ENCODE measurements at places on chromosomes 7 and 10.

- DNase-seq: no peak
These were observed 232.6 kb downstream of the USP6NL start for GRCh38 chr10:11378835-11379234.

- DNase-seq: peak; percentile 64
These were observed 6.9 kb downstream of the ATP5MF start for GRCh38 chr7:99459087-99459486.

- no peak for DNase-seq
These were observed 472.2 kb upstream of the ZMIZ1 start for GRCh38 chr10:78596556-78596955.

GRCh38 chr10:122404576-122404975 lies 30.1 kb downstream of the PLEKHA1 start:
- DNase-seq: no peak

DNA sequence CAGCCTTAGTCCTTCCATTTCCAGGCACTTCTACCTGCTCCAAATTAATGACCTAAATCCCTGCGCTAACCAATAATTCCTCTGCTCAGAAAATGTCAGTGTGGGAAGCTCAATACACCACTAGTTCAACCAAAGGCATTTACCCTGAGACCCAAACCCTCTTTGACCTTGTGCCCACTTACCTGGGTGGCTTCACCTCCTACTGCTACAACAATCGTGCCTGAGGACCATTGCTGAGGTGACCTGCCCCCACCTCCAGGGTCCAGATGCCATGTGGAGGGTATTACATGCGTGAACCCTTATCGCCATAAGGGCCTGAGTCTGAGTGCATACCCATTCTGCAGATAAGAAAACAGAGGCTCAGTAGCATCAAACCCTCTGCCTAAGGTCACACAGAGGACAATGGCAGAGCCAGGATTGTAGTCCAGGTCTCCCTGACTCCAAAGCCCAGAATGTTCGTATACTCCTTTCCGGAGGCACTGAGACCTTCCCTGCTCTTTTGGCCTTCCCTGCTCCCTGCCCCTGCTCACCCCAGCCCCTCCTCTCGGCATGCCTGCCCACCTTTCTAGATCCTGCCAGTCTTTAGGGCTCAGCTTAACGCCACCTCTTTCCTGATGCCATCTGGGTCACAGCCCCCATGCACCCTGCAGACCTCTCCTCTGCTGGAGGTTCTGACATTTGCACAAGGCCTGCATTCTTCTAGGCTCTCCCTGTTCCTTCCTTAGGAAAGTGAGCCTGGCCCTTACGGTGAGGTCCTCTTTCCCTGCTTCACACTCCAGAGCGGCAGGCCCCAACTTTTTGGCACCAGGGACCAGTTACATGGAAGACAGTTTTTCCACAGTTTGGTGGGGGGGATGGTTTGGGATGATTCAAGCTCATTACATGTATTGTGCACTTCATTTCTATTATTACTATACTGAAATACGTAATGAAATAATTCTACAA lies 94.9 kb downstream of the CHST15 start:
- no peak for DNase-seq

DNA sequence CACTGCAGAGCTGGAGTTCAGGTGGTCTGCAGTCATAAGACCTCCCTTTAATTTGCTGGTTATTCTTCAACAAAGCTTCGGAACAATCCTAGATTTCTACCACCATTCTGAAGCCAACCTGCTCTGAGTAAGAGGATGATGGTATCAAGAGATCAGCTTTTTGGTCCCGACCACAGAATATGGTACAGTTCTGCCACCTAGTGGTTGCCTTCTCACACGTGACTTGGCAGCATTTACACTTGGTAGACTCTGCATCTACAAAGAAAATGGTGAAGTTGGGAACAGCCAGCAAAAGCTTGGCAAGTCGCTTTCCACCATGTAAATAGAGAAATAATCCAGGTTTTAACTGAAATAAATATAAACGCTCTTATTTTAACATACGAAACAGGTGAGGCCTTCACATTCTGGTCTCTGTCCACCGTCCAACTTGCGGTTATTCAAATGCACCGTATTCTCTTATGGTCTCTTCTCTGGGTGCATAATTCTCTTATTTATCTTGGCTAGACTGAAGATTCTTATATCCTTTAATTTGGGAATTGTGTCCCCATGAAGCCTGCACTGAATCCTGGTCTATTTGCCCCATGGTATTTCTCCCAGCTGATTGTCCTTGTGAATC lies 173.9 kb upstream of the GRM3 start:
- DNase-seq: peak; percentile 55

DNA sequence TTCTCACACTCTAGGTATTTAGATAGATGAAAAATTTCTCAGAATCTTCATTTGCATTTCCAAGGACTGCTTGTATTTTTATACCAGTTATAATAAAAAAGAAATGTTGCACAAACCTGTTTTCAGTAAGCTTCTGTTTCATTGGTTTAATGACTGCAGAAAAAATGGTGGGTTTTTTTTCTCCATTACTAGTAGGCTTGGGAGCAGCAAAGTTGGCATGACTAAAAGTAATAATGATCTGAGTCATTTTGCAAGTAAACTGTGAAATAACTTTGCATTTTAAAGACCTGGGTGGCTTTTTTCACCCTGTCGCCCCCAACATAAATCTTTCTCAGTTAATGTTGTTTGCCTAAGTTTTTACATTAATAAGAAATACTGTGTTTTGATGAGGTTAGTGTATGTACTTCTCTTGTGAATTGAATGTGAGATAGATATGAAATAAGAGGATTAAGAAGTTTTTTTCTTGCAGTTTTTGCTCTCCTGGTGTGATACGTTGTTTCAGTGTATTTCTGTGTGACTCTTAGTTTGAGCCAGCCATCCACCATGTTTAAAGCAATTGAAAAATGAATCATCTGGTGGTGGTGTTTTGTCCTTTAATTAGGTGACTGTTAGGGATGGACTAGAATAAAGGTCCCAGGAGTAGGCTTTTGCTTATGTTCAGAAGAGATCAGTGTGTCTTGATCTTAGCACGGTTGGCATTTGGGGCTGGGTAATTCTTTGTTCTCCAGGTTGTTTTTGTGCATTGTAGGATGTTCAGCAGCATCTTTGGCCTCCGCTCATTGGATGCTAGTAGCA lies 1.8 kb downstream of the GNAI1 start:
- no peak for DNase-seq

GRCh38 chr10:126013489-126014281 lies 117.3 kb downstream of the FANK1 start:
- peak; percentile 49 for DNase-seq

DNA sequence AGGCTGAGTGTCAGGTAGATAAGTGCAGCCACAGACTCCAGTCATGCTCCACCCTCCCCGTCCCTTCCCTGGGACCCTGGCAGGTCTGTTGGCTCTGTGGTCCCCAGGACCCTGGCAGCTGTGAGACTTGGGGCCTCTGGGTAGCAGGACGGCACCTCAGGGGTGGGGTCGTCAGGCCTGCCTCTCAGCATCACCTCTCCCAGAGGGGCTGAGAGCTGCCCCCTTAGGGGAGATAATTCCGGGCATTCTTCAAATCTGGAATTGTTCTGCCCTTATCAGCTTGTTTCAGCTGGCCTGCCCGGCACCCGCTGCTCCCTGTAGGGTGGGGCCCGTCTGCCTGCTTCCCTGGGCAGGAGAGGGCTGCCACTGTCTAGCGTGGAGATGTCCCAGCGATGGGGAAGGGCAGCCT lies 23.3 kb downstream of the PODXL start:
- DNase-seq: no peak

- DNase-seq: no peak
These were observed 9.3 kb upstream of the JCAD start for GRCh38 chr10:30068492-30069223.

DNA sequence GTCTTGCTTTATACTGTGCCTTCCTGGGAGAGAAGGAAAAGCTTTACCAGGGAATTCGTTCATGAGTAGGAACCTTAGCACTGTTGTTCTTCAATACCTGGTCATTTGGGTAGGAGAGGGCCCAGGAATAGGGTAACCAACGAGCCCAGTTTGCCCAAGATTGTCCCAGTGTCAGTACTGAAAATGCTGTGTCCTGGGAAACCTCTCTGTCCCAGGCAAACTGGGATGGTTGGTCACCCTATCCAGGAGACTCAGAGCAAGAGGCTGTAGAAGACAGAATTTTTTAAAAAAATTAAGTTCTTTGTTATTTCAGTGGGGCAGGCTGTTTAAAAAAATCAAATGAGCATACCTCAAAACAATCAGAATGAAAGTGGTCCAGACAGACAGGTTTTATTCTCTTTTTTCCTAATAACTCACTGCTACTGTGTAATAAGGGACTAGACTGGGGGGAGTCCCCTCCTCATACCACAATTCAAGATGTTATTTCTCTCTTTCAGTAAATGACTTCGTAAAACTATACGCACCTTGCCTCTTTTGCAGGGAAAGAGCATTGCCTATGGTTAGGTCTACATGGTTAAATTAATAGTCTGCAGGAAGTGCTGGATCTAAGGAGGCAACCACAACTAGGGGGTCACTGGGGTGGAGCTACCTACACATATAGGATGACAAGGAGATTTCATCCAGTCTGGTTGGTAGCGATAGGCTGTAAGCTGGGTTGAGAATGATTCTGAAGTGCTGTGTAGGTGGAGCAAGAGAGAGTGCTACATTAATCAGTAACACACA lies 41.1 kb upstream of the FAM133B start:
- peak; percentile 63 for DNase-seq

DNA sequence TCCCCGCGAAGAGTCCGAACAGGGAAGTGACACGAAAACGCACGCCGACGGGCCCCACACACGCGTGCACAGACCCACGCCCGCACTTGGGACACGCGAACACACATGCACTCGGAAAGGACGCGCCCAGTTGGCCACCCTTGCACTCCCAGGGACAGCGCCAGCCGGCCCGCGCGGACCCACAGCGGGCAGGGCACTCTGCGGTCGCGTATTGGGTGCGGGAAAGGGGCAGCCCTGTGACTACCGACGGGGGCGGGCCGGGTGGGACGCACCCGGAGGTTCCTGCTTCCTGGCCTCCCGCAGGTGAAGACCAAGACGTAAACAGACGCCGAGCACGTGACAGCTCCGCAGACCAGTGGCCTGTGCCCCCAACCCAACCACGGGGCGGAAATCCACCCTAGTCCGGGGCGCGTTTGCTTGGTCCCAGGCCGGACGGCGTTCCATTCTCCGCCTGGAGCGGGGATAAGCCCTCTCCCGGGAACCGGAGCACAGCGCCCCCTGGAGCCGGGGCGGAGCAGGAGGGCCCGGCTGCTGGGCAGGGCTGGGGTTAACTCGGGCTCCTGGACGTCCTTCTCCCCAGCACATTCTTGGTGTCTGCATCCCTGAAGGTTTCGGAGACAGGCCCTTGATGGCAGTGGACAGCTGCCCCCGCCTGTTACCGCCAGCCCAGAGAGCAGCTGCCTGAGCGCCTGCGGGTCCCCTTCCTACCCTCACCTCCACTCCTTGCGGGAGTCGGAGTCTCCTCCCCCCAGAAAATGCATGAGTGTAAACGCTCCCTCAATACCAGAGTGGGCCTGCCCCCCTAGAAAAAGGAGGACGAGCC lies 2.0 kb upstream of the LZTS2 start:
- peak; percentile 87 for DNase-seq

- DNase-seq: no peak
These were observed 191.1 kb upstream of the SLC26A5 start for GRCh38 chr7:103637094-103637493.

GRCh38 chr10:79116801-79117723 lies 48.3 kb downstream of the ZMIZ1 start:
- DNase-seq: no peak

DNA sequence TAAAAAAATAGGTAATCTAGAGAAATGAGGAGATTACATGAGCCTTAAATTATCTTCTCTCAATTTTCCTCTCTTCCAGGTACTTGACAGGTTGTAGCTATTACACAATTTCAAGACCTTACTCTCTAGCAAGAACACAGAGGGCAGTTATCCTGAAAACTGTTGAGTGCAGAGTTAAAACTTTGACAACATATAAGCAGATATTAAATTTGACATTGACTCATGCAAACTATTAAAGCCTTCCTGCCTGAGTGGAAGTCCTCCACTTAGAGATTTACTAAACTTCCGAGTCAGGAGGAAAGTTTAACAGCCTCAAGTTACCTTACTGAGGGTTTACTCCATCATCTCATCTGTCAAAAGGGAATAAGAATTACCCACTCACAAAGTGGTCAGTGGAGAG lies 73.5 kb upstream of the ARID5B start:
- no peak for DNase-seq

- no peak for DNase-seq
These were observed 2.3 kb downstream of the METTL27 start for GRCh38 chr7:73839743-73840714.

GRCh38 chr7:94561841-94562514 lies 52.4 kb downstream of the CASD1 start:
- DNase-seq: no peak

DNA sequence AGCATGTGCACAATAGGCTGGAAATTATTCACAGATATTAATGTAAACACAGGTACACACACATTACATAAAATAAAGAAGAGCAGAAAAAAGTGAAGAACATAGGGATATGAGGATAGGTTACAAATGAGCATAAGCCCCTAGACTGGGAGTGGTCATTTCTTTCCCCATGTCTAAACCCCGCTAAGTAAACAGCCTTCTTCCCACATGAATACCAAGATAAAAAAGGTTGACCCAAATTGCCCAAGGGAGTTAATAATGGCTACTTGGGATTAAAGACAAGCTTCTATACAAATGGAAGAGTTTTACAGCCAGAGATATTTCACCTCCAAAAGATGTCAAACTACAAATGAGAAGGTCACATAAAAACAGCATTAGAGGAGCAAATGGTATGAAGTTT lies 527.1 kb upstream of the CELF2 start:
- no peak for DNase-seq

DNA sequence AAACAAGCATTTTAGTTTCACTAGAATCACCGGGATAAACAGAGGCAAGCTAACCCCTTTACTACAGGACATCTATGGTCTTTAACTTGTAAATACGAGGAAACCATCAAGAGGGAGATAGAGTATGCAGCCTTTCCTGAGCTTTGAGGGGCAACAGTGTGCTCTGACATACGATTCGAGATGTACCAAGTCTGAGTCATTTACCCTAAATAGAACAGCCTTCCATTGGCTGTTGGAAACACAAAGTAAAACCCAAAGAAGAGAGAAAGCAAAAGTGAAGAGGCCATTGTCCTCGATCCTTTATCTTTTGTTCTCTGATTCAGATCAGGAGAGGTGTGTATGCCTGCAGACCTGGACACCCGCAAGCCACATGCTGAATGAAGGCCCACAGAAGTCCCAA lies 289.5 kb downstream of the KCNMA1 start:
- no peak for DNase-seq

DNA sequence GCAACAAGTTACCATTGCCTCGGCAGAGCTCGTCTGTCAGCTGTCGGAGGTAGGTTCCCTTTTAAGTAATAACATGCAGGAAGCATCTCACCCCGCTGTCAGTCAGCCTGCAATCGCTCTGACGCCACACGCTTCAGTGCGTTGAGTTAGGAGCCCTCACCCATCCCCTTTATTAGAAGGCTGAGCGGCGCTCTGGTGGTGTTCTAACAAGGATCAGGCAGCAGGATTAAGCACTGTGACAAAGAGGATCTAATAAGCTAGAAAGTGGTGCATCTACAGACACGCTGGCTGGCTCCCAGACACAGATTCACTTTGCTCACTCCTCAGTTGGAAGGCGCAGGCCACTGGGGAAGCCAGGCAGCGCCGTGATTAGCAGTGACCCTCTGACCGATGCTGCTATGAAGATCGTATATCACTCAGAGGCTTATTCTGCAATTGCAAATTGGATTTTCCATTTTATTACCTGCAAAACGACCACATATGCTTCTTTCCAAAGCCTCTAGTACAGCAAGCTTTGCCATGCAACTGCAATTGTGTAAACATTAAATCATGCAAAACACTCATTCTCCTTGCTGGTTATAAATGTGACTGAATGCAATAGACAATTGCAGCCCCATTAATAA lies 117.7 kb downstream of the RSU1 start:
- DNase-seq: no peak

- peak; percentile 65 for DNase-seq
These were observed 2.3 kb downstream of the KLF6 start for GRCh38 chr10:3782451-3783315.
